ENCODE measurements at places on chromosomes 2 and 18. TPM values are rescaled to one million over a fixed set of nuclear protein-coding genes. Genes with fewer than 3 reads are reported as not detected.

APOB gene
- 0.49 TPM for total RNA-seq

ONECUT2 gene
- 0.03 TPM for total RNA-seq

AQP12B gene
- not detected for total RNA-seq

CCL20 gene
- total RNA-seq = 4.9 TPM

FTCDNL1 gene
- 2.1 TPM for total RNA-seq

PKP4 gene
- 74.7 TPM for total RNA-seq

TMEM18 gene
- 21.3 TPM for total RNA-seq

CFAP65 gene
- total RNA-seq = not detected

DNA sequence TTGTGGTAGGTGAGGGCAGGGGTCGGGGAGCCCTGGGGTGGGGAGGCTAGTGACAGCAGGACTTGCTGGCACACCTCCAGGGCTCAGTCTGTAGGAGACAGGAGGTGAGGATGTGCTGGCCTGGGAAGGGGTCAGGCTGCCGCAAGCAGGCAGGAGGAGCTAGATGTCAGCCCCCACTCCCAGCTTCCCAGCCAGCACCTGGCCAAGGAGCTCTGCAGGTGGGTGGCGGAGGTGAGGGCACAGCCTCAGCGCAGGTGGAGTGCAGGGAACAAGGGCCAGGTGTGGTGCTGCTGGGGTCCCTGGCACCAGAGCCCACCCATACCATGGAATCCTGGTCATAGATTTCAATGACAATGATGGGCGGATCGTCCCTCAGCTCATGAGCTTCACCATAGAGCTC, 2.9 kb downstream of the OTOF start:
- no peaks in the 10 kb centered on the region for H3K36me3 ChIP-seq
- no peak for DNase-seq
- H3K4me3 ChIP-seq = no peak overlapping the region

DNA sequence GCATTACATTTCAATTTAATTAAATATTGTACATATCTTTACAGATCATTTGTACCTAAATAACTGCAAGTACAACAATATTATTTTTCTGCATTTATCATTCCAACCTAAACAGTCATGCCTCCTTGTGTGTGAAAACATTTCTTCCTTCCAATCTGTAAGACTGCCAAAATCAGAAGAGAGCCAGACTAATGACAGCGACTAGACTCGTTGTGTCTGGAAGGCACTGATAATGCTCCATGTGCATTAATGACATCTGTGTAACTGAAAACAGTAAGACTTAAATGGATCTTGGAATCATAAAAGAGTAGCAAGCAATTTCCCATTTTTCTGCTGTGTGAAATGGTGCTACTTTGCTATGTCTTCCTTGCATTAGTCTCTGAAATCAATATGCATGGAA, 278.0 kb upstream of the DSEL start:
- no peaks in the 10 kb centered on the region for H3K4me1 ChIP-seq
- no peaks in the 10 kb centered on the region for H3K27me3 ChIP-seq
- DNase-seq = no peak

- H3K27me3 ChIP-seq = no peaks in the 10 kb centered on the region
- H3K36me3 ChIP-seq = no peaks in the 10 kb centered on the region
- no peak overlapping the region for H3K27ac ChIP-seq
- H3K4me1 ChIP-seq = no peaks in the 10 kb centered on the region
- DNase-seq = no peak
- H3K4me3 ChIP-seq = no peak overlapping the region
Measured at GRCh38 chr18:25672490-25672889, 320.5 kb upstream of the ZNF521 start.

GRCh38 chr2:169806586-169806985, 7.9 kb downstream of the SSB start:
- peaks cover 88% of the 10 kb centered on the region for H3K36me3 ChIP-seq
- no peak for DNase-seq
- no peak overlapping the region for H3K27ac ChIP-seq
- no peaks in the 10 kb centered on the region for H3K4me1 ChIP-seq
- H3K4me3 ChIP-seq = no peak overlapping the region

DNA sequence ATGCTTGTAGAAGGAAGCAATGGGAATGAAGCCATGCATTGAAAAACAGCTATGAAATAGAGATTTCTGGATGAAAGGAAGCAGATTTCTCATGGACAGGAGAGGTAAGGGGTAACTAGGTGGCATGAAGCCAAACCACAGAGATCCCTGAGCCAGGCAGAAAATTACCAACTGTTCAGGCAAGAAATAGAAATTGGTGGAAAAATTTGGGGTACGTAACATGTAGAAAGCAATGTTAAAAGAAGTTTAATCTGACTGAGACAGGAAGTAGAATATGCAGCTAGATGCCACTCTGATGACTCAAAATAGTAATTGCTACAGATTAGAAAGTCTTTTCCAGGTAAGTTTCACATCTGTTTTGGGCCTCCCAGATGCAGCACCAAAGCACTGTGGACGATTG, 928.5 kb upstream of the CELF4 start:
- H3K36me3 ChIP-seq = no peaks in the 10 kb centered on the region
- DNase-seq = no peak
- no peaks in the 10 kb centered on the region for H3K27me3 ChIP-seq
- H3K27ac ChIP-seq = no peak overlapping the region

- no peak for DNase-seq
- no peaks in the 10 kb centered on the region for H3K36me3 ChIP-seq
- peaks cover 15% of the 10 kb centered on the region for H3K4me1 ChIP-seq
- H3K27me3 ChIP-seq = no peaks in the 10 kb centered on the region
- no peak overlapping the region for H3K27ac ChIP-seq
Measured at GRCh38 chr2:156427074-156427473, 9.1 kb upstream of the GPD2 start.

DNA sequence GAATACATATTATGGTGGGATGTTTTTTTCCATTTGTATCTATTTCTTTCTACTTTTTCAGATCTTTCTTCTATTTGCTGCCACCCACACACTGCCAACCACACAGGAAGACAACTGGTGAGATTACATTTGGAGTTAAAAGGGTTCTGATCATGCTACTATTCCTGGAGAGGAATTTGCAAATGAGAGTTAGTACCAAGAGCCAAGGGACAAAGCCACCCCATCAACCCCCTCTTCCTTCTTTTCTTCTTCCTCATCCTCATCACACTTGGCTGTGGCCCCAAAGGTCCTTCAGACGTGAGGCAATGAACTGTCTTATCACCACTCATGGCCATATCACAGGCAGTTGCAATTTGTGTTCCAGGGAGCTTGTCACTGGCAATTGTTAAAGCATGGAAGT, 215.6 kb upstream of the SLC14A2 start:
- H3K4me1 ChIP-seq = no peaks in the 10 kb centered on the region
- H3K27ac ChIP-seq = no peak overlapping the region
- H3K36me3 ChIP-seq = no peaks in the 10 kb centered on the region
- no peak for DNase-seq
- H3K27me3 ChIP-seq = no peaks in the 10 kb centered on the region
- no peak overlapping the region for H3K4me3 ChIP-seq

DNA sequence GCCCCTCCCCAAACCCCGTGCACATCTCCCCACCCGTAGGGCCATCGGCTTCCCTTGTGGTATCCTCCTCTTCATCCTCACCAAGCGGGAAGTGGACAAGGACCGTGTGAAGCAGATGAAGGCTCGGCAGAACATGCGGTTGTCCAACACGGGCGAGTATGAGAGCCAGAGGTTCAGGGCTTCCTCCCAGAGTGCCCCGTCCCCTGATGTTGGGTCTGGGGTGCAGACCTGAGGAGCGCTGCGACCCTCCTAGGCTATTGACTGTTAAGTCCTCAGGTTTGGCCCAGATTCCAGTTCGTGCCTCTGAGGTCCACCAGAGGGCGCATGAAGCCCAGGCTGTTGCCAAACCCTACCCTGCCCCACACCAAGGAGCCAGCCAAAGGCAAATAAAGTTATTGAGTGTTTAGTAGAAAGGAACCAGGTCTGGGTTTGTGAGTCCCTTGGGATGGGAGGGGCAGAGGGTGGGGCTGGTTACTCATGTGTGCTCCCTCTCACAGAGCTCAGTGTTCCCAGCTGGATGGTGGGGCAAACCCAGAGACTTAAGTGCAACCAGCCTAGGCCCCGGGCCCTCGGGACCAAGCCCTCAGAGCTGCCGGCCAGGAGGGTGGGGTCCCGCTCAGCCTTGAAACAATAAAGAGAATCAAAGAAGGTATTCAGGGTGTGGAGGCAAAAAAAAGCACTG, 2.4 kb downstream of the PNKD start:
- peaks cover 47% of the 10 kb centered on the region for H3K36me3 ChIP-seq
- peaks cover 34% of the 10 kb centered on the region for H3K4me1 ChIP-seq
- H3K4me3 ChIP-seq = no peak overlapping the region
- H3K27me3 ChIP-seq = no peaks in the 10 kb centered on the region
- peak; percentile 89 for DNase-seq
- peak overlapping the region; percentile 71 for H3K27ac ChIP-seq

GRCh38 chr18:59813942-59814341, 85.9 kb upstream of the PMAIP1 start:
- no peaks in the 10 kb centered on the region for H3K27me3 ChIP-seq
- no peak for DNase-seq
- H3K4me3 ChIP-seq = no peak overlapping the region
- no peaks in the 10 kb centered on the region for H3K4me1 ChIP-seq

DNA sequence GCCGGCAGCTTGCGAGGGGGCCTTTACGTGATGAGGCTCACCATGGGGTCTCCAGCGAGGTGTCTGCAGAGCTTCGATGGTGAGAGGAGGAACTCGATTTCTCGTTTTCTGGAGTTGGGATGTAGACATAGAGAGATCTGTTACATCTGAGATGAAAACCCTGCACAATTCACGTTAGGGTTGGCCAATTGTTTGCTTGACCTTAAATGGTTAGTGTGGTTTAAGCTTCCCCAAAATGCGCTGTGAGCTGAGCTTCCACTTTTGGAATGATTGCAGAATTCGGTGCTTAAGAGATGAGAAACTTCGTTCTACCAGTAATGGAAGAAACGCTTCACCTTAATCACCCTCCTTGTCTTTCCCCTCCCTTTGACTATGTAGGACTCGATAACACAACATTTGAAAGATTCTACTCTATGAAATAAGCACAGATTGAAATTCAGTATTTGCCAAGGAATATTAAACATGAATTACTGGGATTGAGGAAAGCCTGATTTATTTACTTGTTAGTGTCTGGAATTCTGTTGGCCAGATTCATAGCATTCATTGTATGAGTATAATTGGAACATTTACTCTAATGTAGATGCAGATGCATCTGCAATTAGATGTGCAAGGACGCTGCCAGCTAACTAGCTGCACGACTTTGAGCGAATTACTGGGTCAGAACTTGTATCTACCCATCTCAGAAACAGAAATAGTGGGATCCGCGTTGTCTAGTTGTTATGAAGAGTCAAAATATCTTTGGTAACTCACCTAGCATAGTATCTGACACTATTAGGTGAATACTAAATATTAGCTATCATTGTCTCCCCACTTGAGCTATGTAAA, 1.6 kb upstream of the KLF7 start:
- H3K27ac ChIP-seq = peak overlapping the region; percentile 100
- DNase-seq = no peak
- H3K4me3 ChIP-seq = peak overlapping the region; percentile 76
- peaks cover 15% of the 10 kb centered on the region for H3K4me1 ChIP-seq

- no peak overlapping the region for H3K4me3 ChIP-seq
- no peak for DNase-seq
- H3K36me3 ChIP-seq = no peaks in the 10 kb centered on the region
- H3K27me3 ChIP-seq = no peaks in the 10 kb centered on the region
- no peak overlapping the region for H3K27ac ChIP-seq
Measured at GRCh38 chr2:217301142-217301925, 441.5 kb upstream of the TNP1 start.

DNA sequence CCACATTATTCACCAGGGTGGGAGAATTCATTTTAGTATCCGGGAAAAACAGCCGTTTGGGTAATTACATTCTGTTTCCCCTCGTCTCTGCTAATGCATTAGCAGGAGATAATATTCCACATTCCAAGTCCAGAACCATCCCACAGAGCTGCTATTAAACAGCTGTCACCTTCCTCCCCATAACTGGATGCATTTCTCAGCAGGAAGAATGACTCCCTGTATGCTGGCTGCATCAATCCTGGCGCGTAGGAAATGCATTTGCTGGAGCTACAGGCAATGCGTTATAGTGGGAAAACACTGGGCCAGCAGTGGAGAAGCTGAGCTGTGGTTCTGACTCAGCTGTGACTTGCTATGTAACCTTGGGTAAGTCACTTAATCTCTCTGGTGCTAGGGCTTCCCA, 246.0 kb downstream of the CLIP4 start:
- H3K27ac ChIP-seq = no peak overlapping the region
- H3K27me3 ChIP-seq = no peaks in the 10 kb centered on the region
- H3K36me3 ChIP-seq = no peaks in the 10 kb centered on the region
- no peak overlapping the region for H3K4me3 ChIP-seq
- no peaks in the 10 kb centered on the region for H3K4me1 ChIP-seq

DNA sequence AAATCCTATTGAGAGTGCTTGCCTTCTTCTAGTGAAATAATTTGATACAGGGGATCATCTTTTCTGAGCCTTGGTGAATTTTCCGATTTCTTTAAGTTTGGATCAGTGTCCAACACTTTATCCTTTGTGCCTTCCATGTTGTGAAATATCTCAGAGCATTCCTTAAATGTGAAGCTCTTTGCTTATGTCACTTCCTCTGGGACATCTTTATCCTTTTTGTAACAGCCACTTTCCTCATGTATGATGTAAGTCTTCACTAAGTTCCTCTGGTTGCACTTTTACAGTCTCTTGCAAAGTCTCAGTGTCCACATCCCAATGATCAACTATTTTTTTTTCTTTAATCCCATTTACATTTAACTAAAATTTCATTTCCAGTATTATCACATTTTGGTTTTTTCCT, 254.2 kb downstream of the EN1 start:
- H3K36me3 ChIP-seq = no peaks in the 10 kb centered on the region
- no peak overlapping the region for H3K4me3 ChIP-seq
- no peak for DNase-seq
- no peaks in the 10 kb centered on the region for H3K4me1 ChIP-seq
- H3K27ac ChIP-seq = no peak overlapping the region

- no peaks in the 10 kb centered on the region for H3K27me3 ChIP-seq
- no peak overlapping the region for H3K4me3 ChIP-seq
- H3K4me1 ChIP-seq = peaks cover 8% of the 10 kb centered on the region
- H3K27ac ChIP-seq = no peak overlapping the region
- no peak for DNase-seq
Measured at GRCh38 chr18:74604361-74604760, 6.7 kb downstream of the ZNF407 start.

DNA sequence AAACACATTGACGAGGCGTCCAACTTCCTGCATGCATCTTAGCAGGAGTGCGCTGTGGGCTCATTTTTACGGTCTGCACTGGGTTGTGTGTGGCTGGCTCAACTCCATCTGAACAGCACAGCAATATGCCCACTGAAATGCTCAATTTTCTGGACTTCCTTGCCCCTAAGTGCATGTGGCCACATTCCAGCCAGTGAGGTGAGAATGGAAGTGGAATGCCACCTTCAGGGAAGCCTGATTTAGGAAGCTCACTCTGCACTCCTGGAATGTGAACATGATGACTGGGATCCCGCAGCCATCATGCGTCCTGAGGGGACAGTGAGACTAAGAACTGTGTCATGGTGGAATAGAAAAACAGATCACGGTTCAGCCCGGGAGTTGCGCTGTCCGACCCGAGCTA, 76.2 kb downstream of the PSMG2 start:
- no peak overlapping the region for H3K27ac ChIP-seq
- H3K36me3 ChIP-seq = no peaks in the 10 kb centered on the region
- no peak overlapping the region for H3K4me3 ChIP-seq

- H3K4me1 ChIP-seq = no peaks in the 10 kb centered on the region
- peak; percentile 40 for DNase-seq
- H3K27me3 ChIP-seq = no peaks in the 10 kb centered on the region
Measured at GRCh38 chr2:3487432-3487831, 31.9 kb downstream of the ADI1 start.

GRCh38 chr18:58507880-58508279, 121.0 kb downstream of the ALPK2 start:
- DNase-seq = no peak
- no peaks in the 10 kb centered on the region for H3K36me3 ChIP-seq
- H3K27ac ChIP-seq = no peak overlapping the region
- H3K27me3 ChIP-seq = no peaks in the 10 kb centered on the region
- H3K4me3 ChIP-seq = no peak overlapping the region

Measured in upper lobe of right lung (tissue), 1 donor.